ENCODE measurements at places on chromosomes 1 and 21.

- DNase-seq: no peak
These were observed 71.4 kb upstream of the ESRRG start for GRCh38 chr1:216794586-216794985.

DNA sequence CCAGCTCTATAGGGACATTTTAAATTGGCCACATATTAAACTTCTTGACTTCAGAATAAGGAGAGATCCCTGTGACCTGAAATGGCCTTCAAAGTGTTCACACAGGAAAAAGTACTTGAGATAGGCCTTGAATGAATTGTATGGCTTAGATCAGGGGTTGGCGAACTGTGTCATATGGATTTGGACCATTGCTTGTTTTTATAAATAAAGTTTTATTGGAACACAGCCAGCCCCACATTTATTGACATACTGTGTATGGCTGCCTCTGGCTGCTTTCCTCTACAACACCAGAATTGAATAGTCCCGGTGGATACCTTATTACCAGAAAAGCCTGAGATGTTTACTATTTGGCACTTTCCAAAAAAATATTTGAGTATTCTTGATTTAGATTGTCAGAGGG, 4.0 kb downstream of the BROX start:
- DNase-seq: no peak

DNA sequence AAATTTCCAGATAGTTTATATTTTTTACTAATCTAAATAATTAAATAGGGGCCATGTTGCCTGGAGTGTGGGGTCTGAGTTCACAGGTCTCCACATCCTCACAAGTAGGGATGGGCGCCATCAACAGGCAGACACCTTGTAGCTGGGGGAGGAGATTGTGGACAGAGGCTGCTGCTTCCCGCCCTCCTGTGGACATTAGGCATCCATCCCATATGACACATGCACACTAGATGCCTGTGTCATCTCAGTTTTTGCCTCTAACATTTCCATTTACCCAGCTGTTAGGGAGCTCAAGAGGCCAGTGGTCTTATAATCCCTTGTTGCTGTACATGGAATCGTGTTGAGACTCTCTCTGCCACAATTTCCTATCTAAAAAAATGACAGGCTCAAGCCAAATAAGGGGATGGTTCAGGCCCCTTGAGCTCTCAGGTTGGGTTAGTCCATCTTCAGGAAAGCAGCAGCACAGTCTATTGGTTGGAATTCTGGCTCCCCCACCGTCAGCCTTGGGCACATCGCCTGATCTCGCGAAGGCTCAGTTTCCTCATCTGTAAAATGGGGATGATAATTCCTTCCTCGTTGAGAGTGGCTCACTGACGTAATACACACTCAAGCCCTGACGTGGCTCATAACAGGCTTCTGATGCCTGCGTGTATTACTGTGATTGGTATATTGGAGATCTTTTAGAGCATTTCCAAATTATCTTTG, 13.6 kb downstream of the LHX4 start:
- DNase-seq: no peak

- DNase-seq: no peak
These were observed 130.7 kb downstream of the COQ8A start for GRCh38 chr1:227070638-227071285.

- no peak for DNase-seq
These were observed 14.4 kb upstream of the GALNT2 start for GRCh38 chr1:230052665-230053064.

- no peak for DNase-seq
These were observed 6.3 kb downstream of the APOBEC4 start for GRCh38 chr1:183646776-183647175.

- no peak for DNase-seq
These were observed 19.5 kb downstream of the NUAK2 start for GRCh38 chr1:205301842-205302588.

DNA sequence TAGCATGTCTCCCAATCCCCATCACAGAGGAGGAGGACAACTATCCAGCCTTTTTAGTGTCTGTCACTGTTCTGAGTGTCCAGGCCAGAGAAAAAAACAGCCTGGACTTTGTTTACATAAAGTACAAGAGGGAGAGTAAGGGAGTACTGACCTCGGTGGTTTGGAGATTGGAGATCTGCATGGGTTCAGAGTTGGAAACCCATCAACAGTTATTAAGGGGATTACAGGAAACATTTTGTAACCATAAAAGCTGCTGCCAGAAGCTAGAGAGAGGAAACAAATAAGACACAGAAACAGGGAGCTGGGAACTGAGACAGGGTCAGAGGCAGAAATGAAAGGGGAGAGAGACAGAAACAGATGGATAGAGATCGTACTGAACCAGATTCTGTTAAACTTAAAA, 131.5 kb upstream of the CTTNBP2NL start:
- DNase-seq: no peak

Data from head of caudate nucleus (tissue), 42 donors.